ENCODE measurements at places on chromosomes 7 and 10. TPM values are rescaled to one million over a fixed set of nuclear protein-coding genes. Genes with fewer than 3 reads are reported as not detected.

- DNase-seq = no peak
Measured at GRCh38 chr10:14836208-14836607, 1.6 kb downstream of the CDNF start.

DNA sequence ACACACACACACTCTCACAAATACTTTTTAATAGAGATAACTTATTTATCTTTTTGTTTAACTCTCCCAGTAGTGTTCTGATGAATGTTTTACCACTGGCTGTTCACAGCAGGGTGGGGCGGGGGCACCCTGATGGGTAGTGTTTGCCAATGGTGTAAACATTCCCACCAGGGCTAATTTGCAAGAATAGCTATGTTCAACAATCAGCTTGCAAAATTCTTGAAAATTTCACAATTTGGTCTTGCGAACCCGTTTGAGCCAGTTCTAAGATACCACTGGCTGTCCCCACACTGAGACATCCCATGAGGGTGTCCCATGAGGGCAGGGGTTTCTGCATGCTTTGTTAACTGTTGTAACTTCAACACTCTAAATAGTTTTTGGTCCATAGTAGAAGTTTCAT, 348.5 kb downstream of the CXCL12 start:
- DNase-seq = no peak

DNA sequence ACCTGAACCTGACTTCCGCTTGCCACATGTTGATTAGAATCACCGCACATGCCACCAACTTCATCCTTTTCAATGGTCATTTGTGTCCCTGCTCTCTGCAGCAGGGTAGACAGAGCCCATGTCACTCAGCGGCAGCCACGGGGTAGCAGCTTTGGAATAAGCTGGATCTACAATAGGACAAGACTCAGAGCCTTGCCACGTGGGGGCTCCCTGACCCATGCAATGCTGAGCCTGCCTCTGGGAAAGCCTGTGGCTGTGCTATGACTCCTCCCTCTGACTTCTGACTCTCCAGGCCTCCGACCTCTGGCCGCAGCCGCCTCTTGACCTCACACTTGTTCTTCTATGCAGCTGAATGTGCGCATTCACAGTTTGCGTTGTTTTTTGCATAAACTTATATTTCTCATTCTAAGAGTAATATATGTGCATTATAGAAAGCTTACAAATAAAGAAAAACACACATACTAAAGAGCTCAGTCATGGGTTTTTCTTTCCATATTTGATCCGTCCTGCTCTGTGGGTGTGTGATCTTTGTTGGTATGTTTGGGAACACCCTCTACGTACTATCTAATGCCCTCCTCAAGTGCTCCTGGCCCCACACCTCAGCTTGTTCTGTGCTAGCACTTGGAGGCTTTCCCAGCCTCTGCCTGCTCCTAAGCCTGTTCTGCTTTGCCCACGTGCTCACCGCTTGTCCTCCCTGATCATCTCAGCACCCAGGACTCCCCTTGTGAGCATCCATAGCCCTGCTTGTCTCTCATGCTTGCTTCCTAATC, 198.0 kb upstream of the MKI67 start:
- DNase-seq = peak; percentile 52

DNA sequence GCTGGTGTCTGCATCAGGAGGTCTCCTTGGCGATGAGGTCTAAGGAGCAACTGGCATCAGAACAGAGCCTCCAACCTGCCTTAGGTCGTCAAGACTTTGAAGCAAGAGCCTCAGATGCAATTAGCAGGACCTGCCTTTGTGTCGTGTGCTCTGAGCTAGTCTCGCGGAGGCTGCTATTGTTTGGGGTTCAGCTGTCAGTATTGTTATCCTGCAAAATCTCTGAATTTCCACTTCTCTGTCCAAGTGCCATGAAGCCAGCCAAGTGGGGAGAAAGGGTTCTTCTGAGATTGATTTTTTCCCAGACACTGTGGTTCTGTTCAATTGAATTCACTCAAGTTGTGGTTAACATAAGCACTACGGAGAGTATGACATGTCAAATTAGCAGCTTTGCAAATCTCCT, 78.7 kb downstream of the ADARB2 start:
- DNase-seq = no peak

GRCh38 chr7:79524048-79524447, 70.6 kb upstream of the MAGI2 start:
- no peak for DNase-seq

- peak; percentile 50 for DNase-seq
Measured at GRCh38 chr7:2477447-2478398, 1.5 kb upstream of the GRIFIN start.

DNA sequence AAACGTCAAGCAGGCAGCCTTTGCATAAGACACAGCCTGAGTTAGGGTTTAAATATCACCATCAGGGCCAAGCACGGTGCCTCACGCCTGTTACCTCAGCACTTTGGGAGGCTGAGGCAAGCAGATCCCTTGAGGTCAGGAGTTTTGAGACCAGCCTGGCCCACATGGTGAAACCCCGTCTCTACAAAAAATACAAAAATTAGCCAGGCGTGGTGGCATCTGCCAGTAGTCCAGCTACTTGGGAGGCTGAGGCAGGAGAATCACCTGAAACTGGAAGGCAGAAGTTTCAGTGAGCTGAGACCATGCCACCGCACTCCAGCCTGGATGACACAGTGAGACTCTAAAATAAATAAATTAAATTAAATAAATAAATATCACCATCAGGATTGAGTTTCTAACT, 33.0 kb downstream of the SRPK2 start:
- DNase-seq = no peak

- no peak for DNase-seq
Measured at GRCh38 chr10:47356708-47357107, 8.5 kb downstream of the RBP3 start.

Gene AS3MT
- not detected for total RNA-seq

Gene GIMAP5
- not detected for total RNA-seq

Gene NEBL
- total RNA-seq = not detected

All from Karpas-422 (cell line).